ENCODE measurements at places on chromosomes 12 and 14.

GRCh38 chr14:92540472-92541048 is 27.0 kb downstream of the RIN3 start:
- DNase-seq, result no peak

GRCh38 chr14:60945984-60946383 is 34.9 kb downstream of the TRMT5 start:
- no peak for DNase-seq

DNA sequence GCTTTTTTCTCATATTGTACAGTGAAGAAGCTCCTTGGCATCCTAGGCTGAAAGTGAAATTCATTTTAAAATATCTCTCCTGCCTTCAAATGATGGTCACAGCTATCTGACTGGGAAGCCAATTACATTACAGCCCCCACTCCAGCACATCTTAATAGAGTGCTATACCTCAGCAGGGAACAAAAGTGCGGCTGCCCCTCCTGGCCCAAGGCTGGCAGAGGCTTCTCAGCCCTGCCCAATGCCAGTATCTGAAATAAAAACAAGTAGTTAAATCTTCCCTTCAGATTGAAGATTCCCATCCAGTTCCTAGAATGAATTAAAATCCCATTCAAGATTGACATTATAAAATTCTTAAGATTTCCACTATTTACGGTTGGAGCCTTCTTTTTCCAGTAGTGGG is 54.9 kb upstream of the GNG2 start:
- no peak for DNase-seq

DNA sequence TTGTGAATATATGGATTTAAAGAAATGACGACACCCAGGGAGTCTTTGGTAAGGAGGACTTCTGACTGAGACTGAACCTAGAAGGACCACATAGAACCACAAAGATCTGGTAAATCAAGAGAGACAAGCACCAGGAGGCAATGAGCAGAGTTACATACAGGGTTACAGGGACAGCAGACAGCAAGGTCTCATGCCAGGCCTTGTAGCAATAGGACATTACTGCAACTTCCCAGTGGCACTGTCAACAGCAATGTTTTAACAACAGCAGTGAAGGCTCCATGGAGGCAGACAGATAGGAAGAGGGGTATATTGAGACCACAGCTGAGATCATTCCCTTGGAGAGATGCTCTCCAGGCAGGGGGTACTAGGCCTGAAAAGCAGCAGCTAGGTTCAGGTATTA is 18.5 kb downstream of the CPNE8 start:
- no peak for DNase-seq

GRCh38 chr12:5439371-5439771 is 7.5 kb downstream of the NTF3 start:
- peak; percentile 14 for DNase-seq

- no peak for DNase-seq
These were observed 143.0 kb downstream of the TMTC1 start for GRCh38 chr12:29640589-29641345.

- DNase-seq, result no peak
These were observed 313.3 kb downstream of the DUSP6 start for GRCh38 chr12:89038831-89039512.

DNA sequence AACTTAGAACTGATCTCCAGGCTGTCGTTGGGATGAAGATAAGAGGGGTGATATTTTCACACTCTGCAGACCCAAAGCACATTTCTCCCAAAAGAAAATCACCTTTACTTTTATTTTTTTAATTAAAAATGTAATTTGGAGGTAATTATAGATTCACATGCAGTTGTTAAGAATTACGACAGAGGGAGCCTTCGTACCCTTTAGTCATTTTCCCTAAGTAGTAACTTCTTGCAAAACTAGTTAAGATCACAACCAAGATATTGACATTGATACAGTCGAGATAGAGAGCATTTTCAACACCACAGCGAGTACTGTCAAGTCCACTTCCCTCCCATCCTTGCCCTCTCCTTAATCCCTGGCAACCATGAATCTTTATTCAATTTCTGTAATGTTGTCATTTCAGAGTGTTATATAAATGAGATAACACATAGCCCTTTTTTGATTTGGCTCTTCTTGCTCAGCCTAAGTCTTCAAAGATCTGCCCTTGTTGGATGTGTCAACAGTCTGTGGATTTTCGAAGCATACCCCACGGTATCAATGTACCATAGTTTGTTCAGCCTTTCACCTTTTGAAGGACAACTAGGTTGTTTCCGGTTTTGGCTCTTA is 39.6 kb downstream of the DNAH10 start:
- DNase-seq, result peak; percentile 13

GRCh38 chr12:86091681-86092080 is 164.5 kb downstream of the MGAT4C start:
- DNase-seq, result no peak

DNA sequence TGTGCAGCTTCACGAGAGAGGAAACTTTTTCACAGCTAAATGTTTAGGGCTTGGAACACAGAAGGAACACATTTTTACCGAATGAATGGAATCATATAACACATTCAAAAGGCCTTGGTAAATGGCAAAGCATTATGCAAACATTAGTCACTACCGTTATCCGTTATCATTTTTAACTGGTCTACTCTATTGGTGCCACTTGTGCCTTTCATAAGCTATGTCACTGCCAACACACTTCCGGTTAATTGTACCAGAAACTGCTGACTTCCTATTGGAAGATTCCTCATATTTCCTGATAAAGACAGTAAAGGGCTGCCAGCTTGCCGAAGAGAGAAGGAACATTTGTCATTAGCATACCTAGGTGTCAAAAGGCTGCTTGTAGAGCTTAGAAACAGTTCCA is 169.2 kb downstream of the APAF1 start:
- DNase-seq, result no peak

DNA sequence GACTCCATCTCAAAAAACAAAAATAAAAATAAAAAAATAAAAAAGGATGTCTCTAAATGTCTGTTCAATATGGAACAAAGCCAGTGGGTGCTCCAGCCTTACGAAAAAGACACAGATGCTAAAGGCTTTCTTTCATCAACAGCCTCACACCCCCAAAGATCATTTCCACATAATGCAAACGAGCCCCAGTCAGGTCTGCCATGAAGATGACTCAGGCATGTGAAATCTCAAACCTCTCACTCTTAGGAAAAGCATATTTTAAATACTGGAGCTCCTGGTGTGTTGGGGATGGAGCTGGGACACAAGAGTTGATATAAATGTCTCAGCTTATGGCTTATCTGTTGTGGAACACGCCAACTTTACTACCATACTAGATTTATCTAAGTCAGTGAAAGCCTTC is 49.9 kb upstream of the PLXNC1 start:
- DNase-seq, result no peak

DNA sequence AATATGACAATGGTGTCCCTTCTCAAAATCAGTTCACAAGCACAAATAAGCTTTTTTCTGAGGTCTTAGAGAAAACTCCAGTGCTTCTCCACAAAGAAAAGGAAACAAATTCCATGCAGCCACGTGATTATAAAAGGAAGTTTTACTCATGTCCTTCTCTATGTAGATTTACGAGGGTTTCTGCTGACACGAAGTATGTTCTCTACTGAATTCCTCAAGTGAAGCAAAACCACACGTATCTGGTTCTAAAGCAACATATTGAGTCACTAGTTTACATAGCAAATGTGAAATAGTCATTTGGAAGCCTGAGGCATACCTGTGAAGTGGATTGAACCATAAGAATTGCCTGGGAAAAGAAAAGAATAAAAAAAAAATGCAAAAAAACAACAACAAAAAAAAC is 31.9 kb downstream of the BMP4 start:
- no peak for DNase-seq

DNA sequence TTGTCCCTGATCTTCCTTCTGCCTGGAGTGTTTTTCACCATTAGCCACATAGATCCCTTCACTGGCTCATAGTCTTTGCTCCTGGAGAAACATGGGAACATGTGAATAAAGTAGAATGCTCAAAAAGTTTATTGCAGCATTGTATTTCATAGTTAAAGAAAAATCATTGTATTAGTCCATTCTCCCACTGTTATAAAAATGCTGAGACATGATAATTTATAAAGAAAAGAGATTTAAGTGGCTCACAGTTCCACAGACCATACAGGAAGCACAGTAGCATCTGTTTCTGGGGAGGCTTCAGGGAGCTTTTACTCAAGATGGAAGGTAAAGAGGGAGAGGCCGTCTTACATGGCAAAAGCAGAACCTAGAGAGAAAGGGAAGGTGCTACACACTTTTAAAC is 238.3 kb upstream of the OR4E1 start:
- DNase-seq, result no peak

- DNase-seq, result peak; percentile 56
These were observed 661 bp upstream of the RPS26 start for GRCh38 chr12:56040963-56041551.

DNA sequence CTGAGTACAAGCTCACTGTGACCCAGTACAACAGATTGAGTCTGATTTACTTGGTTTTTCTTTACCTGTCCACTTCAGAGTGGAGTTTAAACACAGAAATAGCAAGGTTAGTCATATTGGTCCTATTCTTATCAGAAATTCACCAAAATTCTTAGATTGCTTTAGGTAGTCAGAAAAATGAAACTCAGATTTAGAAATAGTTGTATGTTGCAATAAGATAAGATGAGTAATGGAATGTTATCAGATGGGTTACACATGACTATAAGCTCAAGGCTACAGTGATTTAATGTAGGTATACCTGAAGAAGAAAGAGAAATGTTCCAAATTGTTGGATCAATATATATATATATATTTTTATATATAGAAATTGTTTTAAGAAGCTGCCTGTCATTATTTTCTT is 524.1 kb downstream of the LRFN5 start:
- DNase-seq, result no peak

GRCh38 chr12:43425361-43425760 is 126.6 kb downstream of the ADAMTS20 start:
- no peak for DNase-seq

GRCh38 chr14:33542338-33543287 is 408.3 kb downstream of the EGLN3 start:
- no peak for DNase-seq

DNA sequence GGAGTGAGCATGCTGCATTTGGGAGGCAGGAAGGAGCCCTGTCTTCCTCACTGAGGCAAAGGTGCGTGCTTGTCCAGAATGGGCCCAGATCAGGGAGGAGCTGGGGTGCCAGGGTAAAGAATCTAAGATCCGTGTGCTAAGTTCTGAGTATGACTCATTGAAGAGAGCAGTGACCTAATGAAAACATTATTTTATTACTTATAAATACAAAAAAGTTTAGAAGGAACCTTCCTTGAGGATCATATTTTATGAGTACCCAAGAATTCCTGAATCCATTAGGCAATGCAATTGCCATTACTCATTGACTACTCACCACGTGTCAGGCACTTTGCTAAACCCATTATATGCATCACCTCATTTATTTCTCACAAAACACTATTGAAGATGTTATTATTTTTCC is 264.7 kb downstream of the EGLN3 start:
- no peak for DNase-seq

GRCh38 chr12:31033681-31034080 is 40.0 kb upstream of the DDX11 start:
- DNase-seq, result no peak

- DNase-seq, result no peak
These were observed 498.2 kb upstream of the SOX5 start for GRCh38 chr12:24447678-24448077.

GRCh38 chr14:77547512-77548180 is 49.0 kb upstream of the ISM2 start:
- no peak for DNase-seq

DNA sequence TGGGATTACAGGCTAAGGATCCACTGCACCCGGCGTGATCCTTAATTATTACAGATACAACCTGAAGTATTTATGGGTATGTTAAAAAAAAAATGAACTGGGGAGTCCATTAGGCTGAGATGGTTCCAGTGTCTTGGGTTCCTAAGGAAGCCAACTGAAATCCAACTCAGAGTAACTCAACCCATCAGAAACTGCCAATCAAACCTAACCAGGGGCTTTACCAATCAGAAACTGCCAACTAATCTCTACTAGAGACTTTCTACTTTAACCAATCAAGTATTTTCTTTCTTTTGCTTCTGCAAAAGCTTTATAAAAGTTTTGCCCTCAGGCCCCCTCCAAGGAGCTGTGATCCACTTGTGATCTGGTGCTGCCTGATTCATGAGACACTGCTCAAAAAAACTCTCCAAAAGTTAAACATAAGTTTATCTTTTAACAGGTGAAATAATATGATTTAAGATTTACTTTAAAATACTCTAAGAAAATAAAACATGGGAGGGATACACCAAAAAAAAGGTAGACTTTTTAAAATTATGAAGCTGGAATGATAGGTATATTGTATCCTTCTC is 88.0 kb downstream of the ACADS start:
- no peak for DNase-seq

GRCh38 chr12:2120982-2121758 is 68.4 kb downstream of the CACNA1C start:
- DNase-seq, result no peak

DNA sequence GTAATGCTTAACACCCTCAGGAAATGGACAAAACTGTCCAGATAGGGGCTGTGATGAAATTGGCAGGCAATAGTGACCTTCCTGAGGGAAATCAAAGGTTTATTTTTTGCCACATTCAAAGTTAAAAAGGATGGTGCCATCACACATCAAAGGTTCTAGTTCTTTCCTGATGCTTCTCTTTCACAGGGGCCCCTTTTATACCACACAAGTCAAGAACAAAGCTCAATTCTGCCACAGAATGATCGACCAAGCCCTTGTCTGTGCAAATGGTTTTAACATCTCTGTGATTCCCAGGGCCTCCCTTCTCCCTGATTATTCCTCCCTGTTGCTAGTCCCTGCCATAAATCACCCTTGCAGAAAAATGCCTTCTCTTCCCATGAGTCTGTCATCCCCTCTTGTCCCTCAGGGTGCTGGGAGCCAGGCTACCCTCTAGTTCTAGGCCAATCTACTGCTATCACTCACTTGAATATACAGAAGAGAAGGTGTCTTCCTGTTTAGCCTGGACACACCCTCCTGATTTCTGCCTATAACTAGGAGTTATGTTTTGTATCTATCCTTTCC is 22.7 kb downstream of the SMCO2 start:
- no peak for DNase-seq

DNA sequence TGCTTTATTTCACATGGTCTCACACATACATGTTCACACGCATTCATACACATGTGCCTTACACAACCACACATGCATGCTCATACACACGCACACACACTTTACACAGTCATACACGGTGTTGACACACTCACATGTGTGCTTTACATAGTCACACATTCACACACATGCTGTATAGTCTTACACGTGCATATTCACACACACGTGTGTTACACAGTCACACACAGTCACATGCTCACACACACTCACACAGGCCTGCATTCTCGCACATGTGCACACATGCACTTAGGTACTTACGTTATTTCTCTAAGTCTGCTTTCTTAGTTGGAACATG is 18.0 kb upstream of the PLEKHG3 start:
- no peak for DNase-seq

GRCh38 chr12:94211021-94211420 is 62.6 kb downstream of the PLXNC1 start:
- no peak for DNase-seq

DNA sequence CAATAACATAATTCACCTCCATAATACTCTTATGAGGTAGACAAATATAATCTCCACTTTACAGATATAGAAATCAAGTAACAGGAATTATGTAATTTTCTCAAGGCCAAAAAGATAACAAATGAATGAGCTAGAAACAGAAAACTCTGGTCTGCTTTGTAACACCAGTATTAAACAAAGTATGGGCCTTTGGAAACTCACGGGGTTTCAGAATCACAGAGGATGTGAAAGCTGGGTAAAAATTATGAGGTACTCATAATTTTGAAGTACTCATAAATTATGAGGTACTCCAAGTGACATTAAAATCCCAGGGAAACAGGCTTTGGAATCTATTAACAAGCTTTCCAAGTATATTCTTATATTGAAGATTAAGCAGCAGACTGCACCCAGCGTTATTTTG is 140.2 kb downstream of the MED13L start:
- no peak for DNase-seq

GRCh38 chr14:39212034-39212433 is 21.7 kb upstream of the MIA2 start:
- no peak for DNase-seq

All from NCI-H524 (cell line).